ENCODE measurements at places on chromosomes 7 and 10. TPM values are rescaled to one million over a fixed set of nuclear protein-coding genes. Genes with fewer than 3 reads are reported as not detected.

DNA sequence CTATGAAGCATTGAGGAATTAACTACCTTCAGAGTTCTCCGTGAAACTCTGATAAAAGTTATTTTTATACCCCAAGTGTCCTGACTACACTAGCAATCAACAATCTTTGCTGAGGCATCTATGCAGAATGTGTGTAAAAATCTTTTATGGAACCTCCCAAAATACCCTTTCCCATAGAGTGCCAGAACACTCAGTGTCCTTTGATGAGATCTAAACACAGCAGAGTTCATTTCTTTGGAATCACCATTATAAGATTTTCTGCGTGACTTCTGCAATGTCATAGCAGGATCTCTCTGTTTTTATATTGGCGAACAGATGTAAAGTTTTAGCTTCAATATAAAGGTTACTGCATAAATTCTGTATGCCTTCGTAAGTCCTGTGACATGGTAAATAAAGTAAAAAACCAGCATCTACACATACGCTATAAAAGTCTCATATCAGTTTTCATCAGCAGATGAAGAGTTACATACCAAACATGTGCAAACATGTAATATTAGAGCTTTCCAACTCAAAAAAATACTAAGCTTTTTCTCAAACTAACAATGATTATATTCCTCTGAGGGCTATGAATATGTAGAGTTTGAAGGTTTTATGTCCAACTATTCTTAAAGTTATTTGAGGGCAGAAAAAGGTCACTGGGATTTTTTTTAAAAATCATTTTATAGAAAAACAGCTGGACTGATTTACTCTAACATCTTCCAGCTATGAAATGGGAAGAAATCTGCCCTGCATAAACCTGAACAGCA is 67.2 kb downstream of the SKIDA1 start:
- no peak for DNase-seq

- DNase-seq: no peak
These were observed 34.3 kb downstream of the MYL10 start for GRCh38 chr7:101594790-101595189.

VAX1 gene
- total RNA-seq: not detected

DNA sequence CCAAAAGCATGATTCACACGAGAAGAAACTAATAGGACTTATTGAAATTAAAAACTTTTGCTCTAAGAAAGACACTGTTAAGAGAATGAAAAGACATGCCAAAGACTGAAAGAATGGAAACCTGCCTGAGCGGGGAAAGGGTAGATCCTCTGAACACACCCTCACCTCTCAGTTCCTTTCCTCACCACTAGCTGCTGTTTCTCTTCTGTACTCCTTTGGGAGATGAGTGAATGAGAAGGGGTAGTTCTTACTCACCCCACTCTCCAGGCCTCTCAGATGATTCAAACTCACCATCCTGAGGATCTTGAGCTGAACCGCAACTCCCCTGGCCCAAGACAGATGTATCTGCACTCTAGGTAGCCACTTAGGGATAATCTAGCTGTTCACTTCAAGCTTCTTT is 41.9 kb downstream of the IQUB start:
- DNase-seq: no peak

GRM8 gene
- total RNA-seq: 0.59 TPM

ACTL6B gene
- total RNA-seq: not detected

H2BK1 gene
- not detected for total RNA-seq

DNA sequence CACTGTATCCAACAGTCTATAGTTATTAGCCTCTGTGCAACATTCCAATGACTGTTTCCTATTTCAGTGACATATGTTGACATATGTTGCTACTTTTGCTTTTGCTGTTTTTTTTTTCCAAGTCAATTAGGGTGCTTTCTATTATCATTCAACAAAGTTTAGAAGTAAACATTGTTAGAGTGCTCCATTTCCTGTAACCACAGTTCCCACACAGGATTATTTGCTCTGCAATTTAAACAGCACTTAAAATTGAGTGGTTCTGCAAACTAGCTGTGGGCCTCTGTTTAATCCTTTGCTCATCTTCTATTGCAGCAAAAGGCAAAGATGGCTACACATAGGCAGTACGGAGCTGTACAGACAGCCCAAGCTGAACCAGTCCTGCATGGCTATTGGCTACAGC is 46.5 kb upstream of the PTN start:
- no peak for DNase-seq

MRC1 gene
- 52.2 TPM for total RNA-seq

ASB4 gene
- not detected for total RNA-seq

CPA4 gene
- not detected for total RNA-seq

DNA sequence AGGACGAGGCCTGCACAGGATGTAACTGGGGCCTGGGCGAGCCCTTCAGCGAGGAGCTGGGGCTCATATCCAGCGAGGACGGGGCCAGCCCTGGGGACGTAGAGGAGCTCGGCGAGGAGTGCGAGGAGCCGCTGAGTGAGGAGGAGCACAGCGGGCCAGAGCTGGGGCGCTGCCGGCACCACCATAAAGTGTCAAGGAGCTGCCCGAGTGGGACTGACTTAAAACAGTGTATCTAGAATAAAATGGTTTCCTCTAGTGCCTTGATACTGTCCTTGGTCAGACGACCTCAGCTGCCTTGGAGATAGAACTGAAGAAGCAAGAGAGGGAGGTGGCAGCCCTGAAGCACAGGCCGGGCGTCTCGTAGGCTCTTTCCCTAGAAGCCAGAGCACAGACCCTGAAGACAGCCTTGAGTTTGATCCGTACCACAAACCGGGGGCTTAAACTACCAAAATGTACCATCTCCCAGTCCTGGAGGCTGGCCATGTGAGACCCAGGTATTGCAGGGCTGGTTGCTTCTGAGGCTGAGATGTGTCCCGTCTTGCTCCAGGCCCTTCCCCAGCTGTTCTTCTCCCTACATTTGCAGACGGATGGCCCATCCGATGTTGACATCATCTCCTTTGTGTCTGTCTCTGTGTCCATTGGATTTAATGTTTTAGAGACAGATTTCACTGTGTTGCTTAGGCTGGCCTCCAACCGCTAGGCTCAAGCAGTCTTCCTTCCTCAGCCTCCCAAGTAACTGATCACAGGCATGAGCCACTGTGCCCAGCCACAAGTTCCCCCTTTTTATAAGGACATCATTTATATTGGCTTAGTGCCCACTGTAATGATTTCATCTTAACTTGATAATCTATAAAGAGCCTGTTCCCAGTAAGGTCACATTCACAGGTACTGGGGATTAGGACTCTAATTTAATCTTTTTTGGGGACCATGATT is 35.8 kb downstream of the DNAJB6 start:
- no peak for DNase-seq

SMKR1 gene
- total RNA-seq: not detected

DNA sequence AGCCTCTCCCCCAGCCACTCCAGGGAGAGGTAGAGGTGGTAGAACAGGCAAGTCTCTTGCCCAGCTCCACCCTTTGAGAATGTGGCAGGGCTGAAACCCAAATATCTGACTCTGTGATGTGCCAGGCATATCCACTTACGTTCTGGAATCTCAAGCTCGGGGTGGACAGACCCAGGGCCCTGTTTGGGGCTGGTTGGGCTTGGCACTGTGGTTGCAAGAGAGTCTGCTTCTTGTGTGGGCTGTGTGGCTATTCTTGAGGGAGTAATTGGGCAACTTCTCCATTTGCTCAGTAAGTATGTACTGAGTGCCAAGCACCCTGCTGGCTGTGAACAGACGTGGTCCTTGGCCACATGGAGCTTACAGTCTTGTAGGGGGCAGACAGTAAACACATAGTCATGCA is 4.7 kb downstream of the UBTD1 start:
- no peak for DNase-seq

- no peak for DNase-seq
These were observed 10.3 kb upstream of the PARD3 start for GRCh38 chr10:34825414-34825813.

DNA sequence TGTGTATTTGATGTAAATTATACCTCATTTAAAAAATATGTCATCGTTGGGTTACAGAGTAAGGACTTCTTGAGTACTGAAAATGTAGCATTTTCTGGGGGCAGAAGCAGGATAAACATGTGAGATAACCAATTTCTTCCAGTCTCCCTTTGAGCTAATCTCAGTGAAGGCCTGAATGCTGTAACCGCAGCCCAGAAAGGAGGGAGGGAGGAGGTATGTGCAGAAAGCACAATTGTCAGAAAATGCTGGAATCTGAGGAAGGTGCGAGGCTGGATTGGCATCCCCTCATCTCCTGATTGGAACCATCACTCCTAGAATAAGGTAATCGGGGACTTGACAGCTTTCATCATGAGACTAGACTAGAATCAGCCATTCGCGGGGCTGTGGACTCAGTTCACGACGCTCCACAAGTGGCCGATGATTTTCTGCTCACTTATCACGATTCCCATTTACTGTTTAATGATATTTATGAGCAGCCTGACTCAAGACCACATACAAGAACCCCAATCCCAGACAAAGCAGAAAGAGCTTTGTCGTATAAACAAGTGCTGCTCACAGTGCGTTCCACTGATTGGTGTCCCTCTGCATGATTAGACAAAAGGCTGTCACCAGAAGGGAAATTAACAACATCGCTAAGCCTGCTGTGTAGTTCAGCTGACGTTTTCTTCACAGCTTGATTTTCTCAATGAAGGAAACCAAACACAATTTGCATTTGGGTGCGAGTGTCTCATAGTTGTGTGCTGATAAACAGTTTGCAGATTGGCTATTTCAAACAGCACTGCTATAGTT is 93.2 kb downstream of the SVIL start:
- DNase-seq: no peak

CREB5 gene
- 22.4 TPM for total RNA-seq

C10orf62 gene
- total RNA-seq: 1.1 TPM

DNA sequence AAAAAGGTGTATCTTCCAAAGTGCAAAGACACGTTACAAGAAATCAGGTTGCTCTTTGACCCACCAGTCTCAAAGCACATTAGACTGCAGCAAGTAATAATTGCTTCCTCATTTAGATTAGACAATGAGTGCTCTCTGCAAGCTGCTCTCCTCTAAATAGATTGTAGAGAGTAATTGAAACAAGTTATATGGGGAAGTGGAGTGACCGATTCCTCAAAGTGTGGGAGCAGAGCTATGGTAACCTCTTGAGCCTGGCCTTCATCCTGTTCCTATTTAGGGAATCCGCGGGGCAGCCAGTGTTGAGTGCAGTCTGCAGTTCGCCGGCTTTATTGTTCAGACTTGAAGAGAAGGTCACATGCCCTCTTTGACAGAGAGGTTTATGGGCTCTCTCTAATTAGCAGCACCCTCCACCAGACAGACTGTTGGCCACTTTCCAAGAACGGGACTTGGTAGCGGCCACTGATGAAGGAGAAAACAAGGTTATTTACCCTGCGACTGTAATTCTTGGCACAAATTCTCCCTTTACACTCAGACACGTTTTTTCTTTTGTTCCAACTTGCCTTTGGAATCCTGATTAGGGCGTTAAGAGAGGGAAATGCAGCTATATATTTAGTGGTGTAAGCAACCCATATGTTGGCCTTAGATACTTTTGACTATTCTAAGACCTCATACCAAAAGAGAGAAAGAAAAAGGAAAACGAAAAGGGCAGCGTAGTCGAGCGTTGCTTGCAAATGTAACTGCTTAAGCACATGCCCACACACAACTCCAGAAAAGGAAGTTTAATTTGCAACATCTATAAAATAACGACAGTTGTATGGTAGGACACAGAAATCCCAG is 107.5 kb downstream of the REEP3 start:
- DNase-seq: peak; percentile 16

DNA sequence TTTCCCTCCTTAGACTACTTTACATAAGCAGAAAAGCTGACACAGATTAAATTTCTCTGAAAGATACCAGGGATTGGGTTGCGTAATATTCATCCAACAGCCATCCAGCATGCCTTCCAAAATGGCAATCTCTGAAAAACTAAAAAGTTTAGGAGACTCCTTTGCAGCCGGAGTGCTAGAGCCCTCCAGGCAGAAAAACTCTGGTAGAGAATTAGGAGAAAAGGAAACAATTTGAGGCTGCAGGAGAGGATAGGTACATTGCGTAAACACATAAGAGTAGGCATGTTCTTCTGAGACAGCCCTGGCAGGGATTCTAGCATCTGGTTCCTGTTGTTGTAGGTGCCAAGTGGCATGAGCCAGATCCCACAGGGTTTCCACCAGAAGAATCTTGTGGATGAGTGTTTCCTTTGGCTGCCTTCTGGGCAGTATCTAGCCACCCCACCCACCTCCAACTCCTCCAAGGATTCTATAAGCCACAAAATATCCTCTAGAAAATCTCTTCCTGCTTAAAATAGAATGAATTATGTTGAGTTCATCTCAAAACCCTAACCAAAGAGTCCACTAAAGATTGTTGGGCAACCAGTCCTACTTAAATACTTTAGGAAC is 402.4 kb downstream of the HGF start:
- peak; percentile 19 for DNase-seq

- DNase-seq: no peak
These were observed 17.0 kb upstream of the ADAM12 start for GRCh38 chr10:126405239-126405775.

DNA sequence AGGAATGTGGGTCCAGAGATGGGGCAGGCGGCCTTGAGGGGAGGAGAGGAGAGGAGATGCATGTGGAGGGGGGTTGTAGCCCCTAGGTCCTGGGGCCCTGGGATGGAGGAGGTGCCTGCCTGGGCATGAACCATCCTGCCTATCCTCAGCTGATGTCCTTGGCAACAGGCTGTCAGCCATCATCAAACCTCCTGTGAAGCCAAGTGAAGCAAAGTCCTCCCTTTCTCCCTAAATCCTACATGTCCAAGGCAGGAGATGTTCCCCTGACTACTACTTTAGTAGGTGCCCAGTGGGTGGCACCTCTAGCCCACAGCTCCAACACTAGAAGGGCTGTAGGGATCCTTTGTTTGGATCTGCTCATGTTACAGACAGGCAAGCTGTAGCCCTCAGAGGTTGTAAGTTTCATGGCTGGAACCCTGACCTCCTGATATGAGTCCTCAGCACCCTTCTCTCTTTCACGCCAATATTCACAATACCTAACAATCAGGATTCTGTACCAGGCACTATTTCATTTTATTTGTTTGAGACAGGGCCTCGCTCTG is 66.6 kb upstream of the SYPL1 start:
- no peak for DNase-seq

CRYGN gene
- not detected for total RNA-seq

GRCh38 chr7:25628446-25628845 is 400.2 kb upstream of the NPVF start:
- no peak for DNase-seq

- no peak for DNase-seq
These were observed 161.4 kb downstream of the ELMO1 start for GRCh38 chr7:37287131-37287855.

PARD3 gene
- total RNA-seq: 60.3 TPM

DNA sequence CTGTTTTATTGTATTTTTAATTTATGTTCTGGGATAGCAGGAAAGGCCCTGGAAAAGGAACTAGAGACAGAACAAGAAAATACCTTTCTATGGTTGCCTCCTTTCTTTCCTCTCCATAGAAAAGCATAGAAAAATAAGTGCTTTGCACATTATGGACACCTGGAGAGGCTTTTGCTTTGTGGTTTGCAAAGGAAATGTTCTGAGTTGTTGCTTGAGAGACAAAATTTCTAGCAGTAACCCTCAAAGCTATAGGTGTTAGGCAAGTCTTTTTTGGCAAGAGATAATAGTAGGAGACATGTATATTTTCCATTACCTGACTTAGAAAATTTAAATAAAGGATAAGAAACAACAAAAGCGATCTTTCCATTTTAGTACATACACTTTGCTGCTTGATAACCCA is 378.6 kb upstream of the PRKCQ start:
- DNase-seq: no peak

GRCh38 chr10:103451091-103451813 is 918 bp downstream of the CALHM2 start:
- peak; percentile 57 for DNase-seq

- no peak for DNase-seq
These were observed 107.0 kb upstream of the CELF2 start for GRCh38 chr10:10910634-10911033.

- DNase-seq: no peak
These were observed 46.7 kb downstream of the ADCYAP1R1 start for GRCh38 chr7:31098642-31099360.

POU6F2 gene
- total RNA-seq: 1.3 TPM
